ENCODE measurements at places on chromosomes 6 and 20.

DNA sequence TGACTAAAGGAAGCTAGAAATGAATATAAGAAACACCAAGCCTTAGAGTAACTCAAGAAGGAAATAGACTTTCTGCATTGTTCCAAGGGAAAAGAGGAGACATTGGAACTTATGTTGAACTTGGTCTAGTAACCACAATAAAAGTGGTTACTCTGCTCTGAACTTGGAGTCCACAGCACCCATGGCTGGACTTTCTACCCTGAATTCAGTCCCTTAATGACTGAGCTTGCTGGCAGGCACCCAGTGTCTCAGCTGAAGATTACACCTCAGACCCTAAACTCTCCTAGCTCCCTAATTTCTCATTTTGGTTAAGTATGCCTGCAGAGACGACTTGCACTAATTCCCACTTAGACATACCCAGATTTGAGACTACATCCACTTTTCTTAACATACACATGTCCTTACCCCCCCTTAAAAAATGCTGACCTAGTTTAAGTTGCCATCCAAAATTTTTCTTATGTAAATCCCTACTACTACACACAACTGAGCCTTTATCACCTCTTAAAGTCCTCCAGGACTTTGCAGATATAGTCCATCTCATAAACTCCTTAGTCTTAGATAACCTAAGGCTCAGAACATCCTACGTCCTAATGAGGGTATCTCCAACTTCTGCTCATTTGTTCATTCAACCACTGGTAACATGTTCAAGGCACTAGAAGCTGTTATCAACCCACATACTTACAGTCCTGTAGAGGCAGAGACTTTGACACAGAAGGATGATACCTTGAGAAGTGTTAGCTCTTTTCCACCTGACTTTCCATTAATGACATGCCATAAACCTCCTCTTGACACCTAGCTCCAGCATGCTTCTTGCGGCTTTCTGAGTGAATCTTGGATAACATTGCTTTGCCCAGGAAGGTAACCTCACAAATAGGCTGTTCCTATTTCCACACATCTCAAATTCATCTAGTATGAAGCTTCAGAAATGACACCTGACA, 129.8 kb downstream of the ALDH8A1 start:
- DNase-seq: no peak

- DNase-seq: no peak
Measured at GRCh38 chr6:17842934-17843821, 136.5 kb upstream of the NUP153 start.

DNA sequence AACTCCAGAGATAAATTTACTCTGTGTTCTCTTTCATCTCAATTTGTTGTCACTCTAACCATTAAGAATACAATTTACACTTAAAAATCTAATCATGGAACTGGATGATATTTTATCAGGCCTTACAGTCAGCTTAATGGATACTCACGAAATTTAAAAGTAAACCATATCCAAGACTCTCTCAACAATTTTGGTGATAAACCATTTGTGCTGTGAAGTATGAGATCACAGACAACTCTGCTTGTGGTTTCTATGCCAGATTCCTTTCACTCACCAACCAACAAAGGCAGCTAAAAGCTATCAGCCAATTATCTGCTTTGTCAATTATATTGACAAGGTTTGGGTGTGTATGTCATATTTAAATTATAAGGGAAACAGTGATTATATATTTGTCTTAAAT, 155.8 kb downstream of the TRDN start:
- no peak for DNase-seq

DNA sequence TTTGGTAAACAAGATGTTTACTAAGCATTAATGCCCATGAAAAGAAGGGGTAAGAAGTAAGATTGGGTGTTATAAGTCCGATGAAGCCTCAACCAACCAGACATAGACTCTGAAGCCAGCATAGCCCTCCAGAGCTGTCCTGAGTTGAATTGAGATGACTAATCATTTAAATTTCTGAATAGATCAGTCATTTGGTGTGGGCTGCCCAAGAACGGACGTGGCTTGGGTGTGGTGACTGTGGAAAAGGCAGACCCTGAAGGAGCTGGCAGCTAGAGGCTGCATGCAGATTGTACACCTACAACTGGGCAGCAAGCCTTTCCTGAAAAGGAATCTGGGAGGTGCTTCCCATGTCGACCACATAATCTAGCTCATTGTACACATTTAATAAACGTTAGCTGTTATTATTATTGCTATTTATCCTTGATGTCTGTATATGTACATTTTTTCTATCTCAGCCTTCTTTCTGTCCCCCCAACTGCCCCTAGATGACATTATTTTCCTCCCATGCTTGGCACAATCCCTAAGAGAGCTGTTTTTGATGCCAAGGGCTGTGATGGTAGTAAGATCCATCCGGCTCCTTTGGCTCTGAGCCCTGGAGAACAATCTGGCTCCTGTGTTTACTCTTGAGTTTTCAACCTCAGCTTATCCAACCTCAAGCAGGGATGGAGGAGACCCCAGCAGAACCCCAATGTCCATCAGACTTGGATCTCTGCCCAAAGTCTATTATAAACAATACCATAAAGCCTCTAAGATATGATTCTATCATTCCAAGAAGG, 57.6 kb upstream of the JAG1 start:
- DNase-seq: no peak

- DNase-seq: no peak
Measured at GRCh38 chr6:105872249-105872648, 213.9 kb upstream of the PRDM1 start.

- DNase-seq: no peak
Measured at GRCh38 chr6:55212156-55212555, 37.8 kb downstream of the HCRTR2 start.

- DNase-seq: no peak
Measured at GRCh38 chr6:159122453-159122852, 46.7 kb upstream of the FNDC1 start.

GRCh38 chr20:58111310-58112016, 117.0 kb downstream of the ANKRD60 start:
- no peak for DNase-seq

- DNase-seq: no peak
Measured at GRCh38 chr20:48737434-48738093, 90.2 kb downstream of the PREX1 start.

GRCh38 chr6:1415416-1416063, 26.2 kb downstream of the FOXF2 start:
- no peak for DNase-seq

DNA sequence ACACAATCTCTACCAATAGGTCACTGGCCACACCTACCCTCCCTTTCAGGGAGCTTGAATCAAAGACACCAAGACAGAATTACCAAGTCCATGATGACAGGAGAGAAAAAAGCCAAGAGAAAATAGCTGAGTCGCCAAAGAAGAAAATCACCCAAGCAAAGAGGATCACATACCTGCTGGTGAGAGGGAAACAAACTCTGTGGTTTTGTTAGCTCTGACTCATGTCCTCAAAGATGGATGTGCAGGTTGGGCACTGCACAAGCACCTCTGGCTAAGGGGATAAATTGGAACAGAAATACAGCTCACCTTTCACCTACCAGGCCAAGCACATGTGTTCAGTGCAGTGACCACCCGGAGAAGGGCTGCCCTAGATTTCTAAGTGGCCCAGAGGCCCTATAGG, 114.8 kb downstream of the TFAP2A start:
- no peak for DNase-seq

GRCh38 chr6:121826156-121826810, 390.8 kb downstream of the GJA1 start:
- no peak for DNase-seq

DNA sequence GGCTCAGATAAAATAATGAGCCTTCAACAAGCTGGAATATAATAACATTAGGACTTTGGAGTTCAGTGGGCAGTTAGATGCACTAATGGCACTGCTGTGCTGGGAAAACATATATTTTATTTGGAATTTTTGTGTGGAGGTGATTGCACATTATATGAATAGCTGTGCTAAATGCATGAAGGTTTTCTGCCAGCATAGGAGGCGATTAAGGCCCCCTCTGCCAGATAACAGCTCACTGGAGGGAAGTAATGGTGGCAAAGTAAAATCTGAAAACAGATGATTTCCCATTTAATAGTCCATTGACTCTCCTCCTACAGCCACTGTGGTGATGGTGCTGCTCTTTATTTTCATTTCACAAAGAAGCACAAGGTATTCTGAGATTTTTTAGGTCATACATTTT, 326.0 kb downstream of the GRIK2 start:
- DNase-seq: no peak

- DNase-seq: no peak
Measured at GRCh38 chr6:110875548-110876169, 1.1 kb downstream of the AMD1 start.

DNA sequence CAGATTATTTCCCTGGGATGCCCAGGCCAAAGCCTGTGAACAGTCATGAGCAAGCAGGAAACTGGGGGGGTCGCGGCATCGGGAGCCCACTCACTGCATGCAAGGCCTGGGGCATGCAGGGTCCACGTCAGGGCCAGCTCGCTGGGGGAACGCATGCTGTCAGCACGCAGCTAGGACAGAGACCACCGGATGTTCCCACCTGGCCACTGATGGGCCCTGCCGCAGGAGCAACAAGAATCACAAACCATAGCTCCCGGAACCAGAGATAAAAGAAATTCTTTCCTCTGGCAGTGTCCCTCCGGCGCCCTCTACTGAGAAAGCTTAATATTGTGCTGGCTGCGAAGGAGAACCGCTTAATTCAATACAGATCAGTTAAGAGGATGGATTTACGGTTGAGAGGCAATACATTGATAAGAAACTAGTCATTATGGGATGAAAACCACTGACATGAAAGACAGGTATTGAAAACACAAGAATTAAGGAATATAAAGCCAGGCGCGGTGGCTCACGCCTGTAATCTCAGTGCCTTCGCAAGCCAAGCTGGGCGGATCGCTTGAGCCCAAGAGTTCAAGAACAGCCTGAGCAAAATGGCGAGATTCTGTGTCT, 32.6 kb downstream of the C6orf15 start:
- no peak for DNase-seq

DNA sequence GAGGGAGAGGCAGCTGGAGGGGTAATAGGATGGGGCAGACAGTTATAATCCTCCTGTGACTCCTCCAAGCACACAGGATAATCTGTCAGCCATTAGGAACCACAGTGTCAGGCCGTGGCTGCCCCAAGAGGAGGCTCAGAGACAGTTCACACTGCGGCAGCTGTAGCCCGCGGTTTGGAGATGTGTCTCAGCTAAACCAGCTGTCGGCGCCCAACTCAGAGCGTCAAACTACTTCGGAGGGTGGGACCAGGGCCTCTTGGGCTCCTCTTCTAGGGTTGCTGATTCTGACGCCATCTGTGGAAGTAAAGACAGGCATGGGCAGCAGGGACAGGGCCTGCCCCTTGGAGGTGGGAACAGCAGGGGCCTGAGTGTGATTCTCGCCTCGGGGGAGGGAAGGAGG, 309.8 kb downstream of the CDC5L start:
- DNase-seq: no peak

GRCh38 chr6:15479761-15480160, 183.1 kb downstream of the DTNBP1 start:
- no peak for DNase-seq

DNA sequence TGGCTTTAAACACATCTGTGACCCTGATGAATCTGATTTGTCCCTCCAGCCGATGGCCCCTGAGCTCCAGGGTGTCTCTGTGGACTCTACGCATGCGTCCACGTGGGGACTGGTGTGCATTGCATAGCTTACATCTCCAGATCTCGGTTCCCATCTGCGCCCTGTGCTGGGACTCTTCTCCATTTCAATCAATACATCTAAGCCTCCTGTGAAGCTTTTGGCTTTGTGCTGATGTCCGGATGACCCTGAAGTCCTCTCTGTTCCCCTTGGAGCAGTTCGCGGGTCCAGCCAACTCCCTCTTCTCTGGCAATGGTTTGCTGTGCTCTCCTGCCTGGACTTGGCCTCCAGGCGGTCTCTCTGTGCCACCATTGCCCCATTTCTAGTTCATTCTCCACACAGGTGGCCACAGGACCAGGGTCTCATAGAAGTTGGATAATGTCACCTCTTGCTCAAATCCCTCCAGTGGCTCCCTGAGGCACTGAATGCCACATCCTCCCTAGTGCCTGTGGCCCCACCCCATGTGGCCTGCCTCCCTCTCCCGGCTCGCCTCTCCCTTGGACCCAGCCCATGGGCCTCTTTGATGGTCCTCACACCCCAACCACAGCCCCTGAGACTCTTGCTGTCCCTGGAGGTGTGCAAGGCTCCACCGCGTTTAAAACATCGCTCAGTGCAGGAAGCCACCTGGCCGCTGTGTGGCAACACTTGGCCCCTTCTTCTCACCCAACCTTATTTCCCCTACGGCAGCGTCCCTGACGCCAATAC, 155.4 kb downstream of the SYCP2 start:
- DNase-seq: no peak

DNA sequence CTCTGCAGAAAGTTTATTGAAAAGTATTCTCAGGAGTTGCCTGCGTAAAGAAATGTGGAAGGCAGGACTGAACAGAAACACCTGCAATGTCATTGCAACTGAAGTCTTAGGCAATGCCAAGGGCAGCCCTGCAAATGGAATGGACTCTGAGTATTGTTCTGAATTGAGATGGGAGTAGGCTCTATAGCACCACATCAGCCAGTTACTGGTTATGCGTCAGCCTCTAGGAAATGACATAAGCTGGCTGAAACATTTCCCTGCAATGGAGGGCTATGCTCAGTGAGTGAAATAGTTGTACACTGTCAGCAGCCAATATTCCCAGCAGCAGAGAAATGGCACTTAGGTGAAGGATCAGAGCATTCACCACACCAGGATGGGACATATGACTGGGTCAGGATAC, 13.8 kb upstream of the GJE1 start:
- no peak for DNase-seq

DNA sequence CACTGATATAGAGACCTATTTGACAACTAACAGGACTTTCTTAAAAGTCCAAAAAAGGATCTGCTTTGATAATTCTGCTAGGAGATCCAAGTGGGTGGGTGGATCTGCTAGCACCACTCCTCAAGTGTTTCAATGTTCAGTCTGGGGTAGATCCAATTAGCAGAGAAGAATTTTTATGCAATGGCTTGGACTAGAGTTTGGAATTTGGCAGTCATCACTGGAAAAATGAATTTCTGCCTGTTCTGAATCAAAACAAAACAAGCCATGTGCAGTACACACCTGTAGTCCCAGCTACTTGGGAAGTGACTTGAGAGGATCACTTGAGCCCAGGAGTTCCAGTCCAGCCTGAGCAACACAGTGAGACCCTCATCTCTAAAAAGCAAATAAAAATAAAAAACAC, 12.6 kb upstream of the GNMT start:
- DNase-seq: no peak

DNA sequence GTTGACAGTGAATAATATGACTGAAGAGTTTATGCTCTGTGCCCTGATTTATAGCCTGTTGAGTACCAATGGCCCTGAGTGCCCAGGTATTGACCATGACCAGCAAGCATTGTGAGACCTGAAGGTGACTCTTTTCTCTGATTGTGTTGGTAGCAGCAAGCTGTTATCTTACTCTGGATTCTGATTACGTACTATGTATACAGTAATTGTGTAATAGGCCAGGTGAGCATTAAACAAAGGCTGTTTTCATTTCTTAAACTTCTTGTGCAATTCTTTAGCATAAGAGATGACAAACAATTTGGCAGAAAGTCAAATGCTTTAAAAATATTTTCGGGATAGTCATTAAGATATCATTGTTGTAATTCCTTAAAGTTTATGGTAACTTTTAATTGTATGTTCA, 111.7 kb upstream of the PTPRK start:
- no peak for DNase-seq
